8988T (cell line): ENCODE measurements at places on chromosomes 2 and 18.

GRCh38 chr18:59303656-59304195 is 14.7 kb downstream of the CPLX4 start:
- no peak for DNase-seq

DNA sequence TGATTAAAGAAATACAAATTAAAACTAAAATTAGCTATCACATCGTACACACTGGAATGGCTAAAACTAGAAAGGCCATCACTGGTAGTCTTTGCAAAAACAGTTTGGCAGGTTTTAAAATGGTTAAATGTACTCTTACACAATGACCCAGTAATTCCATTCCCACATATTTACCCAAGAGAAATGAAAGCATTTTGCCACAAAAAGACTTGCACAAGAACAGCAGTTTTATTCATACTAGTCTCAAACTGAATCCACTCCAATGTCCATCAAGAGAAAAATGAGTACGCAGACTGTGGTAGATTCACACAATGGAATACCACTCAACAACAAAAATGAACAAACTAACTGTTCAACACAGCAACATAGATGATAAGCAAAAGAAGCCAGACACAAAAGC is 29.1 kb downstream of the SP140L start:
- DNase-seq, result no peak

GRCh38 chr2:4900861-4901770 is 791.1 kb upstream of the SOX11 start:
- DNase-seq, result no peak

GRCh38 chr2:237259201-237259600 is 154.8 kb downstream of the COL6A3 start:
- DNase-seq, result no peak

DNA sequence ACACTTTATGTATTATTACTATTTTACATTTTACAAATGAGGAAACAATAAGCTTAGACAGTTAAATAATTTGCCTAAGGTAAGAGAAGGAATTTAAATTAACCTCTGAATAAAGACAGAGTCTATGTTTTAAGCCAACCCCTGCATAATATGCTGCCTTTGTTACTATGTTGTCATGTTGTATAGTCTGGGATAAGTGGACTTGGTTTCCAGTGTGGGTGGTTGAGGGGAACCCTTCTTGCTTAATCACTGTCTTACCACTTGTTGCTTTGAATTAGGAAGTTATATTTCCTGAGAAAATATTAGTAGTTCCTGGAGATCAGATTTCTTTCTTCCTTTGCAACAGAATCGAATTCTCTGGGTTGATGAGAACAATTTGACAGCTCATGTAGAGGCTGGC is 52.6 kb downstream of the AGPS start:
- DNase-seq, result no peak

DNA sequence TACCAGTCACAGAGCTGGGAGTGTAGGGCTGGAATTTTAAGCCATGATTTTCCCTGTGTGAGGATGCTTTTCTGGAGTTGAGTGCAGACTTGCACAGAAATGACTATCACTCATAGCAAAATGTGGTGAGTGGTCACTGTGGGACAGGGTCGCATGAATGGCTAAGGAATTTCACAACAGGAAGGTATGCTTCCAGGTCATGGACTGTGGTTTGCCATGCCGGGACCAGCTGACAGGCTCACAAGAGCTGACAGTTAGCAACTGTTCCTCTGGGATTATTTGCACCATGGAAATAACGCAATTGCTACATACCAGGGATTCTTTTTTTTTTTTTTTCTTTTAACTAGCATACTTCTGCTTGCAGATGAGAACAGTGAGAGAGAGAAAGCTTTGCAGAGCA is 3.8 kb upstream of the UXS1 start:
- DNase-seq, result no peak

- DNase-seq, result no peak
These were observed 5.5 kb downstream of the HOXD8 start for GRCh38 chr2:176135035-176135440.

DNA sequence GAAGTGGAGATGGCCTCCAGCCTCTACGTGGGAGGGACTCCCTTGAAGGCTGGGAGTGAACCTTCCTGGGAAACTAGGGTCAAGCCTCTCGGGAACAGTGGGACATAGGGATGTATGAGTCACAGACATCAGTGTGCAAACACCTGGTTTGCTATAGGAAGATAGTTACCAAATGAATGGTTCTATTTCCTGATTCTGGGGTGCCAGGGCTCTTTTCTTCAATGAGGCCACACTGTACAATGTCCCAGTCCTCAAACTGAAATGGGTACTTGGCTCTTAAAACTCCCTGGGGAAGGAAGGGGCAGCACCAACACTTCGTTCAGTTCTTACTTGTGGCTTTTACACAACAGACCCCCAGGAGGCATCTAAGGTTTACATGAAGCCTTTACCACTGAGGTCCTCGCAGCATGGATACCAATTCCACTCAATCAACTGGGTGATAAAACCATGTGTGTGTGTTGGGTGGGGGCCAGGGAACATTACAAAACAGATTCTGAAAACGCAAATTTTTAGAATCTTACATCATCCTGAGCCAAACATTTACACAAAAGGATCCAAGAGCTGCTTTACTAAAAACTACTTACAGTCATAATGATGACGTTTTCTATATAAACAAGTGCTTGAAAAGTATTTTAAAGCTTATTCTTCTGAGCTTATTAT is 10.4 kb downstream of the ERFE start:
- no peak for DNase-seq

DNA sequence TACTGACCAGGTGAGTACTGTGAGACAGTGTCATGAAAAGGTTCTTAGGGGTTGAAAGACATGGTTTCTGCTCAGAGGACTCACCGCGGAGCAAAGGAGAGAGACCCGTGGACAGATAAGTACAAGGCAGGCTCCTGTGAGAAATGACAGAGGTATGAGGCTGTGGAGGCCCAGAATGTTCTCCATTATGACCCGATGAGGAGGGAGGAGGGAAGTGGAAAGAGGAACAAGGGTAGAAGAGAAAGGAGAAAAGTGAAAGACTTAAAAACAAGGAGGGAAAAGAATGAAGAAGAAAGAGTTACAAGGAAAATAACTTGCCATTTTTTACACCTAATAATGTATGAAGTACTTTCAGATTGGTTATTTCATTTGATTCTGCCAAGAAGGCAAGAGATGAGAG is 29.8 kb downstream of the MAPRE3 start:
- no peak for DNase-seq

GRCh38 chr2:122216071-122216470 is 460.6 kb downstream of the TSN start:
- no peak for DNase-seq

- DNase-seq, result no peak
These were observed 75.4 kb downstream of the TAF4B start for GRCh38 chr18:26301681-26302080.

DNA sequence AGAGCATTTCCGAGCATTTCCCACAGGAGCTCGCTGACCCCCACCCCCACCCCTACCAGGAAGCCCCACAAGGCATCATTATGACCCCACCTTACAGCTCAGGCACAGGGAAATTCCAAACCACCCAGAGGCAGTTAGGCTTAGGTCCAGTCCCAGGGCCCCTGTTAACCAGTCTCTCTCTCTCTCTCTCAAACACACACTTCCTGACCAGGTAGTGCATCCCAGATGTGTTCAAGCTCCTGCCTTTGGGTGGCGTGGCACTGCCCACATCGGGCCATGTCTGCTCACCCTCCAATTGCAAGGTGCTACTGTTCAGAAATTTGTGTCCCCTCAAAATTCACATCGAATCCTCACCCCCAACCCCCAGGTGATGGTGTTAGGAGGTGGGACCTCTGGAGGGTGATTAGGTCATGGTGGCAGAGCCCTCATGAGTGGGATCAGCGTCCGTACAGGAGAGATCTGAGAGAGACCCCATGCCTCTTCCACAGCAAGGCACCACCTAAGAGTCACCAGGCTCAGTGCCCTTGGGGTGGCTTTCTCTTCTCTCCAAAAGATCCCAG is 8.8 kb downstream of the COPS9 start:
- no peak for DNase-seq

- no peak for DNase-seq
These were observed 32.5 kb downstream of the AMER3 start for GRCh38 chr2:130787841-130788240.

- DNase-seq, result no peak
These were observed 425.7 kb downstream of the SETBP1 start for GRCh38 chr18:45106331-45106774.

DNA sequence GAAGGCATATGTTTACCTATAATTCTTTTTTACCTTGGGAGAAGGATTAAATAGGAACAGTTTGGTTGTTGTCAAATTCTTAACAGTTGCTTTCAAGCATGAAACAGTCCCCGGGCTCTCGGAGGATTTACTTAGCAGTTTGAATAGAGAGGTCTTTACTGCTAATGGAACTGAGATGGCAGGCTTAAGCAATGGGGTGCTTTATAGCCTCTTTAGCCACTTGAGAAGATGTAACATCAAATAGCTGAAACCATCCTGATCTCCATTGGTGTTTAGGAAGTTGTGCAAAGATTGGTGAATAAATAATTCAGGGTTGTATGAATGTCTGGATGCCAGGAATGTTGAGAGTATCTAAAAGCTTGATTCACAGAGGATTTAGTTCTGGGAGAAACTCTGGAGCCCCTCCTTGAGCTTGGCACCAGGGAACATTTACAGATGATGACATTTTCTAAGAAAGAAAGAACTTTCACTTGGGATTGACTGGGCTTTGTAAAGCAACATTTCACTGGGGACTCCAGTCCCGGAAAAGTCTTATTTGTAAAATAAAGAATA is 51.9 kb downstream of the PTPRM start:
- DNase-seq, result no peak

DNA sequence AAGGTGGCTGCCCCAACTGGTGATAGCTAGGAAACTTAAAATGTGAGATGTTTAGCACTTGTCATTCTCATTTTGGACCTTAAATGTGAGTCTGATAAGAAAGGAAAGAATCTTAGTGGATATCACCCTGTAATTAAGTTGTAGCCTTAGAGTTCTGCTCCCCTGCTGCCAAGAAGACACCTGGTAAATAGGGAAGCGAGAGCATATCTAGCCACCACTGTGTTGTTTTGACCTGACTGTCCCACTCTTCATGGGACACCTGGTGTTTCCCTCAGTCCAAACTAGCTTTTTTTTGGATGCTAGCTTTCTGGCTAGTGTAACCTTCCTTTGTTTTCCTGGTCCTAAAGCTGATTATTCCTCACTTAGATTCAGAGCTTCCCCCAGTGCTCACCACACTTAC is 357.6 kb downstream of the RAD51AP2 start:
- DNase-seq, result no peak

DNA sequence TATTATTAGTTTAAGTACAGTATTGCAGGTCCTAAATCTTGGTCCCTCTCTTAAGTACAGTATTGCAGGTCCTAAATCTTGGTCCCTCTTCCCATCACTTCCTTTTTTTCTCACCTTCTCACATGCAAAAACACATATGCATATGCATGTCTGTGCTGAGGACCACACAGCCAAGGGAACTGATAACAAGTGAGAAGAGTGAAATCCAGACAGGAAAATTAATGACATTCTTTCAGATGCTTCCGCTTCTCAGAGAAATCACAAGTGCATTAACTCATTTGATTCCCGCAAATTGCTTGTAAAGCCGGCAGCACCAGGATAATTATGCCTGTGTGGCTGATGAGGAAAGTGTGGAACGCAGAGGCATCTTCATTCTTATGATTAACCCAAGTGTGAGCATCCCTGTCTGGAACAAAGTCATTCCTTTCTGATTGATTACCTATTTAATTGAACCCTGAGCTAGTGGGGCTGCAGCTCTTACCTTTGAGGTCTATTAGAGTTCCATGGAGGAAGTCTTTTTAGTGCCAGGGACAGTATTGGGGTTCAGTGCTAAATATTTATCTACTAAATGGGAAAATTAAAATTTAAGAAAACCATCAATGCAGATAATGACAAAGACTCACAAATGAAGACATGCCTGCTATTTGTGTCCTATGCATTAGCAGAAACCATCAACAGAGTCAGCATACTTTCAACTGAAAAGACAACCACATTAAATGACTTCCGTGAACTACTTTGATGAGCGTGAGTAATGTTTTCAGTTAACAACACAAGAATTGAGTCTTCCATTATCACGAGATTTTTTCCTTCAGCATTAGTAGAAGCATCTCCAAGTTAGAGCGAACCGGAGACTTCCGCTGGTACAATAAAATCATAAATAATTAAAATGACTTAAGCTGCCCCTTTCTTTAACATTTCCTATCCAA is 220.4 kb upstream of the SLC35G4 start:
- DNase-seq, result no peak

DNA sequence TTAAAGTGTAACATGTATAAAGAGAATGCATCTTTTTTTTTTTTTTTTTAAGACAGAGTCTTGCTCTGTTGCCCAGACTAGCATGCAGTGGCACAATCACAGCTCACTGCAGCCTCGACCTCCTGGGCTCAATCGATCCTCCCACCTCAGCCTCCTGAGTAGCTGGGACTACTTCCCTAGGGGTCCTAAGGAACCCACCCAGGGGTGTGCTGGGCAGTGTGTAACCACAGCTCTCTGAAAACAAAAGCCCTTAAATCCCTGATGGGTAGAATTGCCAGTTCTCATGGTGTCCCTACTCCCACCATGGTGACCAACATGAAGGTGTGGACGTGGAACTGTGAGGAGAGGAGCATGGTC is 105.6 kb upstream of the ST3GAL5 start:
- no peak for DNase-seq

GRCh38 chr2:64404002-64404731 is 49.8 kb upstream of the LGALSL start:
- no peak for DNase-seq

DNA sequence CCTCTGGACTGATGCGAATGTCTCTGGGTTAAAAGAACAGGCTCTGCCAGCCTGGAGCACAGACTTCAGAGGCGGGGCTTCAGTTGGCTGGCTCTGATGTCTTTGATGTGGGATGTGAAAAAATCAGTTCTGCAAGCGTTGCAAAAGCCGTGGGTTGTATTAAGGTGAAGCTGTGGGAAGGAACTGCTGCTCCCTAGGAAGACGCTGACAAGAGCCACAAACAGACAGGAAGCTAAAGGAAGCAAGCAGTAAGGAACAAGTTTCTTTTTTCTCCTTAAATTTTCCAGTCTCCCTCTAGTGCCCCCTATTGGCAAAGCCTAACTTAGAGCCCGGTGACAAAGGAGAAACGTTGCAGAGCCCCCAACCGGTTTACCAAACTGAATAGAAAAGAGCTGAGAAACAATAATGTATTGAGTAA is 239.0 kb downstream of the CCDC178 start:
- DNase-seq, result no peak

DNA sequence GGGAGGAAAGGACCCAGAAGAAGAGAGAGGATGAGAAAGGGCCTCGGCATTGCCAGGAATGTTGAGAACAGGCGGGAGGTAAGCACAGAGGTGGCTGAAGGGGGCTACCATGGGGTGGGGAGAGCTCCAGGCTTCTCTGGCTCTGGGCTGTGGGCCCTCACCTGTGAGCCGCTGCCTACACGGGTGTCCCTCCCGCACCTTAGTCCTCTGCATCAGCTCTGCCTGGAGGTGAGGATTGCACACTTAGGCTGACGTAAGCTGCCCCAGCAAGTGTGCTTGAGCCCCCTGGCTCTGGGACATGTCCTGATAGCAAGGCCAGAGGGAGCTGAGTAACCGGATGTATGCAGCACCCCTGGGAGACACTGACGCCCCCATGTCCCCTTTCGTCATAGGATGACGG is 33.9 kb downstream of the TMEM18 start:
- no peak for DNase-seq

- DNase-seq, result no peak
These were observed 1291.6 kb upstream of the ZEB2 start for GRCh38 chr2:145811276-145812164.
